ENCODE measurements at places on chromosomes 6 and 20. TPM values are rescaled to one million over a fixed set of nuclear protein-coding genes. Genes with fewer than 3 reads are reported as not detected.

DNA sequence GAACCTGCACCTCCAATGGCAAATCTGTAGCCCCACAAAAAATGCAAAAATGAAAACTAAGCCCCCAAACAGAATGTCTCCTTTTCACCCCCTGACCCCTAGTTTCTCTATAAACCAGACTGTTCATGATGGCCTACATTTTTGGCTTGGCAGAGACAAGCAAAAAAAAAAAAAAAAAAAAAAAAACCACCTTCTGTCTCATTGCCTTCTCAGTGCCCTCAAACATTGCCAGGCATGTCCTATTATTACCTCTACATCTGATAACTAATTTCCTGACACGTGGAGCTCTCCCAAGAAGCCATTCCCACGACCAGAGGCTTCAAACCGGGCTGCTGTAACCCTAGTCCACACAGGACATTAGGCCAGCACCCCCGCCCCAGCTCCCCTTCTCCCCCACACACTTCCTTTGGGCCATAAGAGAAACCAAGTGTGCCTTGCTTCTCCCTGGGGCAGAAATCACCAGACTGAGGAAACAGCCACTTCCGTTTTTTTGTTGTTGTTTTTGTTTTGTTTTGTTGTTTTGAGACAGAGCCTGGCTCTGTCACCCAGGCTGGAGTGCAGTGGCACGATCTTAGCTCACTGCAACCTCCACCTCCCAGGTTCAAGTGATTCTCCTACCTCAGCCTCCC is 65.4 kb downstream of the GPR6 start:
- no peak for DNase-seq

DNA sequence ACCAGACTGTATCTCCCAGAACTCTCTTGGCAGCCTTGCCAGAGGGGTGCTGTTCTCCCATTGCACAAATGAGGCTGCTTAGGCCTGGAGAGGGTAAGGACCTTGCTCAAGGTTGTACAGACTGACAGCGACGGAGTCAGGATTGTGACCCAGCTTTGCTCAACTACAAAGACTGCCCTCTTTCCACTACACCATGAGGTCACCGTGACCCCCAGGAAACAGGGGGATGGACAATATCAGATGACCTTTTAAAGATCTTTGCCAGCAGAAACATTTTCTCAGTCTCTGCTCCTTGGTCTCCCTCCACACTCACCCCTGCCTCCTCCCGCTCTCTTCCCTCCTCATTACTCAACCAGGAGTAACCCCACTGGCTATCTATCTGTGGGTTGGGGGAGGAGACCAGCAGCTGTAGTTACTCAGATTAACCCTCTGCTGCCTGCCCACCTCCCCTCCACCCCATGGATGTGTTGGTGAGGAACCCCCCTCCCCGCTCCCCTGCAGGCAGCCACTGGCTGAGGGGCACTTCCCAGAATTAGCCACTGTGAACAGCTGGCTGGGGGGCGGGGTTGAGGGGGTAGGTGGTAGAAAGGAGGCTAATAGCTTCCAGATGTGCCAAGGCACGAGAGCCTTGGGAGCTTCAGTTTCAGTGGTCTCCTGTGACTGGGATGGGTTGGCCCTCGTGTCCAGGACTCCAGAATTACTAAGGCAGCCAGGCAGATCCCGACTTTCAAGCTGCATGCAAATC is 26.9 kb upstream of the MRPS18A start:
- no peak for DNase-seq

- DNase-seq, result no peak
These were observed 58.5 kb downstream of the CDK19 start for GRCh38 chr6:110756817-110757216.

DBNDD2 gene
- total RNA-seq, result 33.8 TPM
